ENCODE measurements at places on chromosomes 12 and 14. TPM values are rescaled to one million over a fixed set of nuclear protein-coding genes. Genes with fewer than 3 reads are reported as not detected.

- no peaks in the 10 kb centered on the region for H3K36me3 ChIP-seq
- no peaks in the 10 kb centered on the region for H3K27me3 ChIP-seq
- no peak overlapping the region for H3K27ac ChIP-seq
- H3K4me3 ChIP-seq: no peak overlapping the region
- DNase-seq: no peak
- no peaks in the 10 kb centered on the region for H3K4me1 ChIP-seq
These were observed 75.2 kb downstream of the PLEKHG3 start for GRCh38 chr14:64779472-64779871.

- H3K4me1 ChIP-seq: no peaks in the 10 kb centered on the region
- H3K27ac ChIP-seq: no peak overlapping the region
- no peak for DNase-seq
- no peak overlapping the region for H3K4me3 ChIP-seq
- H3K27me3 ChIP-seq: no peaks in the 10 kb centered on the region
These were observed 13.3 kb upstream of the YBX3 start for GRCh38 chr12:10736463-10736862.

DNA sequence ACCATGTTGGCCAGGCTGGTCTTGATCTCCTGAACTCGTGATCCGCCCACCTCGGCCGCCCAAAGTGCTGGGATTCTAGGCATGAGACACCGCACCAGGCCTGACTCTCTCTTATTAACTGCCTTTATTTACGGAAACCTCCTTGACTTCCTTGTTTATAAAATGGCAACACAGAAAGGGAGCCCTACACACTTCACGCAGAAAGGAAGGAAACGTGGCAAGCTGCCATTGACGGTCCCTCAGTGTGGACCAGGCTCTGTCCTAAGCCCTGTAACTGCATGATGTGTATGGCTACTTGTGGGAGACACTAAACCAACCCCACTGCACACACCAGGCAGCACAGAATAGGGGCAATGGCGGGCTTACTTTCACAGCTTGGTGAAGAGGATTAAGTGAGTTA lies 11.7 kb downstream of the CINP start:
- H3K36me3 ChIP-seq: no peaks in the 10 kb centered on the region
- no peak overlapping the region for H3K27ac ChIP-seq
- DNase-seq: no peak

GRCh38 chr14:63454863-63455622 lies 88.1 kb downstream of the PPP2R5E start:
- H3K27ac ChIP-seq: no peak overlapping the region
- no peaks in the 10 kb centered on the region for H3K4me1 ChIP-seq
- peaks cover 3% of the 10 kb centered on the region for H3K36me3 ChIP-seq
- no peak for DNase-seq
- H3K4me3 ChIP-seq: no peak overlapping the region

- no peaks in the 10 kb centered on the region for H3K36me3 ChIP-seq
- DNase-seq: peak; percentile 51
- no peak overlapping the region for H3K27ac ChIP-seq
- no peak overlapping the region for H3K4me3 ChIP-seq
- H3K27me3 ChIP-seq: no peaks in the 10 kb centered on the region
- peaks cover 11% of the 10 kb centered on the region for H3K4me1 ChIP-seq
These were observed 150.9 kb upstream of the PLEKHG7 start for GRCh38 chr12:92551853-92552397.

DNA sequence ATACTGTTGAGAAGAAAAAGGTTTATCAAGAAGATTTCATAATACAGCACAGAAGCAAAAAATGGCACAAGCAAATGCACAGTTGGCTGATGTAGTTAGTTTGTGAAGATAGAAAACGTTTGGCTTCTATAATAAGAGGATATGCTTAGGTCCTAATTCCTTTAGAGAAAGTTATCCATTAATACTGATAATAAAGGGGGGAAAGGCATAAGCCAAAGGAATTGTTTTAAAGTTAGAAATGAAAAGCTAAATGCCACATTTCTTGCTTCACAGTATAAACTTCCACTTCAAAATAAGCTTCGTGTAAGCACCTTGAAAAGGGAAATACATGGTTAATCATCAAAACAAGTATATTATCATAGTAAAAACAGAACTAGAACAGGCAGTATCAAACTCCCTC lies 12.4 kb downstream of the LMO3 start:
- no peaks in the 10 kb centered on the region for H3K27me3 ChIP-seq
- H3K4me3 ChIP-seq: no peak overlapping the region
- DNase-seq: no peak
- H3K36me3 ChIP-seq: no peaks in the 10 kb centered on the region
- no peak overlapping the region for H3K27ac ChIP-seq

DNA sequence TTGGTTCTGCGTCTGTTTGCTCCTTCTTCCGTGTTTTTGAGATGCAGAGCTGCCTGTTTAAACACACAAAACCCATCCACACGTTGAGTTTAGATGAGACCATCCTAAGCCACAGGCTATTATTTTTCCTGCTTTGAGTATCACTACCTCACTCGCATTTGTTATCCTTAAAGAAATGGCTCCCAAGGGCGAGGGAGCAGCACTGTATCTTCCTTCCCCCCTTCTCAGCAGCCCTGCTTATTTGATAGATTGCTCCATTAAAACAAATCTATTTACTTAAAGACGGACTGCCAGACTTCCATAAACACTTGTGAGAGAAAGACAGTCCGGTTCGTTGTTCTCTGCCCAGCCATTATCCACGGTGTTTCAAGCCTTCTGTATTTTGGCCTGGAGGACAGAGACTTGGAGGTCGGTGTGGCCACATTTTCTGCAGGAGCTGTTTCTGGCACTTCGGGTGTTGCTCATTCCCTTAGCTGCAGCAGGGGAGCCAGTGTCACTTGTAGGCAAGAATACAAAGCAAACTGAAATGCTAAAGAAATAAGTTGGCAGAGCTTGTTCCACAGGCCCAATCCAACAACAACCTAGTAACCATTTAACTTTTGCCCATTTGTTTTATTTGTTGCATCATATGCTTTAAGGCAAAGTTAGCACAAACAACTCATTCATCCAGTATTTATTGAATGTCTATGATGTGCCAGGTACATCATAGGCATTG lies 275.4 kb downstream of the TTC6 start:
- H3K36me3 ChIP-seq: no peaks in the 10 kb centered on the region
- no peak for DNase-seq
- H3K27me3 ChIP-seq: no peaks in the 10 kb centered on the region
- H3K4me3 ChIP-seq: no peak overlapping the region

DNA sequence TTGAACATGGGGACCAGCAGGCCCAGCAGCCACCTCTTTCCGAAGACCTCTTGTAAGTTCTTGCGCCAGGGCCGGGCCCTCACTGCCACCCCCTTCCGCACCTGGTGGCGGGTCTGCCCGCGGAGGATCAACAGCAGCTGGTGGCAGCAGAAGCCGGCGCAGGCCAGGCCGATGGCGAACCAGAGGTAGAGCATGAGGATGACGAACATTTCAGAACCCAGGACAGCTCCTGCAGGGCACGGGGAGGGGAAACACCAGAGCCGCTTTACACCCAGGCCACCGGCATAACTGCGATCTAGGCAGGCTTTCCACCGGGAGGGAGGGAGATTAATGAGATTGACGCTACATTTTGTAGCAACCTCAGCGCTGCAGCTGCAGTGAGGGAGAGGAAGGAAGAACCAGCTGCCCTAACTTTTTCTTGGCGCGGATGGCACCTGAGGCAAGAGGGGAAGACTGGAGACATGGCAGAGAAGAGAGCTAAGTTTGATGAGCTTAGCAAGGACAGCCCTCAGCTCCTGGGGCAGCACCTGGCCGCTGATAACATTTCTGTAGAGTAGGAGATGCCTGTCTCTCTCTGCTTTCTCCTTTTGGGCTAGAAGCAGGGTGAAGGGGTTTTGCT lies 7.8 kb downstream of the ZDHHC22 start:
- no peaks in the 10 kb centered on the region for H3K36me3 ChIP-seq
- DNase-seq: peak; percentile 41
- H3K27me3 ChIP-seq: no peaks in the 10 kb centered on the region
- no peak overlapping the region for H3K27ac ChIP-seq
- no peaks in the 10 kb centered on the region for H3K4me1 ChIP-seq

DNA sequence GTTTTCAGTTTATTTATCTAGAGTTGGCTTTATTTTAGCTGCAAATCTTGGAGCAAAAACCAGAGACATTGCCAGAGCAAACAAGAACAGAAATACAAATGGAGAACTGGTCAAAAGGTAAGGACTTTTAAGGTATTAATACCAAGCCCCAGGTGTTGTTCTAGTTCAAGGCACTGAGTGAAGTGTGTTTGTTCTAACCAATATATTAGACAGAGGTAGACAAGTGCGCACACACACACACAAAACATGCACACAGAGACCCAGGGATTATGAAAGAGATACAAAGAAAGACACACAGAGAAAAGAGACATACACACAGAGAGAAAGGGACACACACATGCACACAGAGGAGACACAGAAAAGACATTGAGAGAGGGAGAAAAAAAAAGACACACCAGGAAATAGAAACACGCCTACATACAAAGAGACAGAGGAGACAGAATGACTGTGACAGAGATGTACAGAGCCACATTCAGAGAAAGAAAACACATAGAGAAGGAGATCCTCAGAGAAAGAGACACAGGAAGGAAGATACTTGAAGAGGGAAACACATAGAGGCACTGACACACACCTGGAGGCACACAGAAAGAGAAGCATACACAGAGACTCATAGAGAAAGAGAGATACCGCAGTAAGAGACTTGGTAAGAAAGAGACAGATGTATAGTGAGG lies 50.2 kb downstream of the MIPOL1 start:
- H3K36me3 ChIP-seq: no peaks in the 10 kb centered on the region
- no peak overlapping the region for H3K27ac ChIP-seq
- H3K4me1 ChIP-seq: no peaks in the 10 kb centered on the region
- H3K27me3 ChIP-seq: no peaks in the 10 kb centered on the region

The SLC25A47 gene
- total RNA-seq: not detected

The NPAS3 gene
- total RNA-seq: not detected

The LRRK2 gene
- total RNA-seq: 0.30 TPM

The DPPA3 gene
- not detected for total RNA-seq

The CELA1 gene
- not detected for total RNA-seq

Measured in naive thymus-derived CD4-positive, alpha-beta T cell (primary cell).